ENCODE measurements at places on chromosomes 1 and 21. TPM values are rescaled to one million over a fixed set of nuclear protein-coding genes. Genes with fewer than 3 reads are reported as not detected.

The S100A9 gene
- 16.1 TPM for polyA plus RNA-seq

The SELENBP1 gene
- polyA plus RNA-seq: 56.2 TPM

The SPATA46 gene
- polyA plus RNA-seq: 0.51 TPM

The CFHR3 gene
- 0.17 TPM for polyA plus RNA-seq

The TRIM45 gene
- polyA plus RNA-seq: 15.0 TPM

The HSD3B1 gene
- polyA plus RNA-seq: not detected

The LMX1A gene
- not detected for polyA plus RNA-seq

The LINGO4 gene
- polyA plus RNA-seq: 0.04 TPM

The CYP4A11 gene
- polyA plus RNA-seq: 48.1 TPM

- DNase-seq: no peak
Measured at GRCh38 chr21:17900281-17900989, 81.3 kb upstream of the C21orf91 start.

GRCh38 chr1:32276032-32276782 is 15.7 kb upstream of the HDAC1 start:
- no peak for DNase-seq

DNA sequence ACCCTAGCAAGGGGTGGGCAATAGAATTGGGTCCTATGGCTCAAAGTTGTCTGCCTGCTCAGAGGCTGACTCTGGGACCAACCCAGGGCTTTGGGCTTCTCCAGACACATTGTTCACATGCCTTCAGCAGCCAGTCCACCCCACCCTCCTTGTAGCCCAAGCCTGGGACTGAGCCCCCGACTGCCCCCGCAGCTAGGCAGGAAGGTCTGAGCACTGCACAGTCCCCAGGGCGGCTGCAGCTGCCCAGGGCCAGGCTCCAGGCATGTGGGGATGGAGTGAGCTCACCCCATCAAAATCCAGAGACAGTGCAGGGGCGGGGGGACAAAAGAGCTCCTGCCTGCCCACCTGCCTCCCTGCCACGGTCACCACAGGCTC is 35.6 kb downstream of the HSPG2 start:
- no peak for DNase-seq

GRCh38 chr1:246789454-246790339 is 65.5 kb downstream of the SCCPDH start:
- DNase-seq: no peak

- no peak for DNase-seq
Measured at GRCh38 chr21:46118316-46119143, 20.6 kb downstream of the COL6A2 start.

DNA sequence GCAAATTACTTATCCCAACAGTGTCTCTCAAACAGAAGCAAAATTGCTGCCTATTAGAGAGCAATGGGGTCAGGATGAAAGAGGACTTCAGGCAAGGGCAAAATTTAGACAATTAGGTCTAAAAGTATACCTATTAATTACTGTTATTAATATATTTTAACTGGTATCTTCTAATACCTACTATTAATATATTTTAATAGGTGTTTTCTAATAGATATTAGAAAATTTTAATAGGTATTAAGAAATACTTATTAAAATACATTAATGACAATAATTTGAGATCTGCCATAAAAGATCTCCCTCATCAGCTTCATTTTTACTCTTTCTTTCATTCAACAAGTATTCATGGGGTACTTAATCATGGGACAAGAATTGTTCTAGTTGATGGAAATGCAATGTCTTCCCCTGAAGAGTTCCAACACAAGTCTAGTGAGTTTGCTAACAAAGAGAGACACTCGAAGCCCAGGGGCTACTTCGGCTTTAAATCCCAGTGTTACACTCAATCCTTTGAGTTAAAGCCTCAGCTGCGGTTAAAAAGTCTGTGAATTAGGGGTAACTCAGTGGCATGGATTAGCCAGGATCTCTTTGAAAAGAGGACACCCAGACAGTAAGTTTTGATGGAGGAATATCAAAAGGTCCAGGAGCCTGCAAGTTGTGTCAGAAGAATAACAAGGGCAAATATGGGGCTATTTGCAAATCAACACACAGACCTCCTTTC is 44.1 kb downstream of the STYXL2 start:
- no peak for DNase-seq

GRCh38 chr1:100188617-100189016 is 10.6 kb upstream of the LRRC39 start:
- DNase-seq: peak; percentile 53

GRCh38 chr1:232634096-232634495 is 4.2 kb upstream of the SIPA1L2 start:
- no peak for DNase-seq

DNA sequence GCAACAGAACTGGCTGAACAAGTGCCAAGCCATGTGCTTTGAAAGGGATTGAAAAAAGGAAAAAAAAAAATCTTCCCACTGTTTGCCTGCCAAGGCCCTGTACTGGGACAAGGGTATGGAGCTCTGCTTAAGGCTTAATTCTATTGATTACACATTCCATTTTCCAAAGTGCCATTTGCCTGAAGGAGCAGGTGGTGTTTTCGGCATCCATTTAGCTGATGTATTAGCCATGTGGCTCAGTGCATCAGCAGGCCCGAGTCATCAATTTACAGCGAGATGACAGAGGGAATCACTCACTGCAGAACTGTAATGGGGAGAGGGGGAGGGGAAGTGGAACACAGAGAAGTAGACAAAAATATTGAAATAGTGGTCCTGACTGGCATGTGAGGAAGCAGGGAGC is 144.2 kb upstream of the BEND5 start:
- no peak for DNase-seq

GRCh38 chr21:33033961-33034413 is 8.3 kb downstream of the OLIG2 start:
- DNase-seq: no peak

- no peak for DNase-seq
Measured at GRCh38 chr1:10152709-10153284, 57.6 kb upstream of the KIF1B start.

DNA sequence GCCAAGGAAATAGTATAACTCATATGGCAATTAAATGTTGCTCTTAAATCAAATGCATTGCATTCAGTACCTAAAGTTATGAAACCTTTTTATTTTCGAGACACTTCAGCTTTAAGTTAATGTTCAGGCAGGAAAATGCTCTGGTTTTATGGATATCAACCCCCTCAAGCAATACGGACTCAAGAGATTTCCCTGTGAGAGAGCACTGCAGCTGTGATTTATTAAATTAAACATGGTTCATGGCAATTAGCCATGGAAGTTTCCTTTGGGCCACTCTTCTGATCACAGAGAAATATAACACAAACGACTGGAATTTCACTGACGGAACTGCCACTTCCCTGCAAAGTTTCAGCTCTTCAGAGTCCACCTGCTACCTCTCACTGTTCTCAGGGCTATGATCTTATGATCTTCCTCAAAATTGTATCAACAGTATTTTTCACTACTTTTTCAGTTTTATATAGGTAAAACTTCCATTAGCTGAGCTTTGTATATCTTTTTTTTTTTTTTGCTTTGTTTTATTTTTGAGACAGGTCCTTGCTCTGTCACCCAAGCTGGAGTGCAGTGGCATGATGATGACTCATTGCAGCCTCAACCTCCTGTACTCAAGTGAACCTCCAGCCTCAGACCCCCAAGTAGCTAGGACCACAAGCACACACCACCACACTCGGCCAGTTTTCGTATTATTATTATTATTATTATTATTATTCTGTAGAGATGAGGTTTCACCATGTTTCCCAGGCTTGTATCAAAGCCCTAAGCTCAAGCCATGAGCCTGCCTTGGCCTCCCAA is 923.1 kb upstream of the TMPRSS15 start:
- no peak for DNase-seq

DNA sequence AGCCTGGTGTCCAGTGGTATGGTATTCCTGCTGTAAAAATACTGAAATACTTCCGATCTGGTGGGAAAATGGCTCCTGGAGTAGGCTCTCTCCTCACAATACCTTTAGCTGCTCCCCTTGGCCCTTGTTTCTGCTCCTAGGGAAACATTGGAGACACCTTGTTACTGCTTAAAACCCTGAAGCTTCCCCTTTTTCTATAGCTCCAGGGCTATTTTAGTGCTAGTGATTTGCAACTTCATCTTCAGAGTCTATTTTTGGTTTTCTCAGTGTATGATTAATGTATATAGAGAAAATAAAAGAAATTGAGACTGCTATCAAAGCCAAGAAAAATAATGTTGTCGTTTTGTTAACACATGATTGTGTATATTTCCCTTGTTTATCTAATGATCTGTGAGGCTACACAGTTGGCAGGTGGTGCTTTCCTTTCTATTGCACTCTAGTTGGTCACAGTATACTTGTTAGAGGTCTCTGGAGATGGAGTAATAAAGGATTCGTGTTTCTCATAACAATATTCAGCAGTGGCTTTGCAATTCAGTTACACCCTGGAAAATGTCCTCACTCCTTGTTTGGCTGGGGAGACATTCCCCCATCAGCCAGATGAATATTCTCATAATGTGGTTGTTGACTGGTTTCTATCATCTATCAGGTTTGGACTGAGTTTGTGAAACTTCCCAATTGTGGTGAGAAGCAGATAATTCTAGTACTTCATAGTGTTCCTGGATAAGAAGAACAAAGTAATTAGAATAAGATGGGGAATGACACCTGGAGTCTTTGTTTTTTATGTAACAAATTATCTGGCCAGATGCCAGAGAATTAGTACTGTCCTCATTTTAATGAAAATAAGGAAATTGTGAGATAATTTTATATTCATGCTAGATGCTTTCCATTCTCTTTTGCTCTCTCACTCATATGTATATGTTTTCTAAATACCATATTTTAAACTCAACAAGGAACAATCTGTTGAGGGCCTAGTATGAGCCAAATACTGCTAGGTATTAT is 44.8 kb upstream of the CACYBP start:
- DNase-seq: no peak

DNA sequence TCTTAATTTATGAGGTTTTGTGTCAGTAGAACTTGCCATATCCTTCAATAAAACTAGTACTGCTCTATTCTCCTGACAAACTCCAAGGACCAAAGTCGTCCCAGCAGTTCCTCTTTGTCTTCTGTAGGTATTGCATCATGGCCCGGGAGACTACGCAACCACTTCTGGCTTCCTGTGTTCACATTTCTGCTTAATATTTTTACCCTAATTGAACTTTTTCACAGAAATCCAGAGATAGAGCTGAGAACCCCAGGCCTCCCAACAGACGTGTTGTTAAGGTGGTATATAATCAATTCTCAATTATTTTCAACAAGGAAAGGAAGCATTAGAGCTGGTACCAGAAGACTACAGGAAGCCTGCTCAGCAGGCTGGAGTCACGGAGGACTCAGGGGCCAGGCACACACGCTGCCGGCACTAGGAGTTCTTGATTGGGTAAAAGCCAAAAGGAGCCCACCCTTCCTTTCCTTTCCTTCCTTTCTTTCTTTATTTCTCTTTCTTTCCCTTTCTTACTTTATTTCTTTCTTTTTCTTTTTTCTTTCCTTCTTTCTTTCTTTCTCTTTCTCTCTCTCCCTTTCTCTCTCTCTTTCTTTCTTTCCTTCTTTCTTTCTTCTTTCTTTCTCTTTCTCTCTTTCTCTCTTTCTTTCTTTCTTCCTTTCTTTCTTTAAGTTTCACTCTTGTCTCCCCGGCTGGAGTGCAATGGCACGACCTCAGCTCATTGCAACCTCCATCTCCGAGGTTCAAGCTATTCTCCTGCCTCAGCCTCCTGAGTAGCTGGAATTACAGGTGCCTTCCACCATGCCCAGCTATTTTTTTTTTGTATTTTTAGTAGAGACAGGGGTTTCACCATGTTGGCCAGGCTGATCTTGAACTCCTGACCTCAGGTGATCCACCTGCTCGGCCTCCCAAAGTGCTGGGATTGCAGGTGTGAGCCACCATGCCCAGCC is 173.7 kb downstream of the ZBTB18 start:
- DNase-seq: no peak

DNA sequence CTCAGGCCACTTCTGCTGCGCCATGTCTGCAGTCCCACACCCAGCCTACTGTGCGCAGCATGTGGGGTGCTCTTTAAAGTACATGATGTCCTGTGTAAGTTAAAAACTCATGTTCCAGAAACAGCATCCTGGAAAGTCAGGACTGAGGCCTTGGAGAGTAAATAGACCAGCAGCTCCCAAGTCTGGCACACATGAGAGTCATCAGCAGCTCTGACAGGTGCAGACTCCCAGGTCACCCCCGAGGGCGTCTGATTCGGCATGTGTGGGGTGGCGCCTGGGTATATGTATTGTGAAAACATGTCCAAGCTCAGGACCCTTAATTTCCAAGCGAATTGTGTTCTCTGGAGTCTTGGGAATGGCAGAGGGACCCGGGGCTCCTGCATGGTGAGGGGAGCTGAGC is 120.1 kb upstream of the RUNX3 start:
- no peak for DNase-seq

DNA sequence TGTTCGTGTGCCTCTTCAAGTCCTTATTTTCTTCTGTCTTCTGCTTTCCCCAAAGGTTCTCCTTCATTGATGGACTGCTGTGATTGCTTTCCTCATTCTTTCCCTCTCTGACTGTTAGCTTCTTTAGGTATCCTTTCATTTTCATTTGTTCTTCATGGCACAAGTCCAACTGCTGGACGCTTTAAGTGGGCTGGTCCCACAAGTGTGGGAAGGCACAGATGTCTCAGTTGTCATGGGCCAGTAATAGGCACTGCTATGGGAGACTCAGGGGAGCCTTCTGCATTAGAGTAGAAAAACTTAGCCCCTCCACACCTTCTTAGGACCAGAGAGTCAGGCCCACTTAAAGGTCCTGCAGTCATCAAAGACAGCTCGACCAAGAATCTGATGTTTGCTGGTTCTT is 122.3 kb upstream of the C1orf105 start:
- no peak for DNase-seq

GRCh38 chr1:36889478-36890226 is 144.7 kb downstream of the GRIK3 start:
- DNase-seq: no peak

- DNase-seq: no peak
Measured at GRCh38 chr1:27832762-27833161, 2.2 kb downstream of the PPP1R8 start.

GRCh38 chr1:178238722-178239510 is 145.0 kb downstream of the RASAL2 start:
- no peak for DNase-seq

DNA sequence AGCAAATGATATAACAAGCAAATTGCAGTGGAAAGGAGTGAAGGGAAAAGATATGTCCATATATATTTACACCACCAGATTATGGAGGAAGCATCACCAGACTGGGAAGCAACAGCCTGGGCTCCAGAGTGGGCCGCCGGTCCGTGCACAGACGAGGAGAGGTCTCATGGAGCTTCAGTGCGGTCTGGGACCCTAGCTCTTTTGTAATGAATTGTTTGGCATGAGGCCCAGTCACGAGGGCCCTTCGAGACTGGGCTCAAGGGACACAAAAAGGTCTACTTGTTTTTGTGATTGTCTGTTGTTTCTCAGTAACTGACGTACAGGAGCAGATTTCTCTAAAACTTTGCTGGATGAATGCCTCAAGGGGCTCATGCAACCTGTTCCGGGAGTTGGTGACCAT is 12.9 kb upstream of the STUM start:
- no peak for DNase-seq

- DNase-seq: no peak
Measured at GRCh38 chr21:34887725-34888568, 161.2 kb downstream of the RUNX1 start.

GRCh38 chr1:239677362-239677761 is 291.0 kb downstream of the CHRM3 start:
- no peak for DNase-seq

Measured in right renal cortex interstitium (tissue), 3 donors.